ENCODE measurements at places on chromosomes 2 and 18. TPM values are rescaled to one million over a fixed set of nuclear protein-coding genes. Genes with fewer than 3 reads are reported as not detected.

GRCh38 chr18:76384861-76385680 lies 110.0 kb downstream of the ZNF516 start:
- DNase-seq = no peak

GRCh38 chr2:1563084-1563857 lies 150.0 kb downstream of the TPO start:
- no peak for DNase-seq

DNA sequence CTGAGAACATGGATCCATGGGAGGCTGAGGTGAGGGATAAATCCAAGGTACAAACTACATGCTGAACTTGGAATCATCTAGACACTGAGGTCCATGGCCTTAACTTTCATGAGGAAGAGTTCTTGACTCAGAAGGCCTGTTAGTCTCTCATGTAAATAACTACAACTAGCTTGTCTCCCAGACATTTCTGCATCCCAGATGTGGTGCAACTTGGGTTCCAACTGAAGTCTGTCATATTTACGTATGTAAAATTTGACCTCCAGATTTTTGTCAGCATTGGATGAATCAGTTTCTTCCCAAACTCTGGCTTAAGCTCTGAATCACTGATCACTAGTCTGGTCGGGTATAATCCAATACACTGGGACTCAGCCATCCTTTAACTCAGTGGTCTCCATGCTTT lies 306.9 kb downstream of the PDE11A start:
- no peak for DNase-seq

Gene UPP2
- not detected for total RNA-seq

Gene CCT7
- total RNA-seq = 120 TPM

Gene ZNF396
- 3.7 TPM for total RNA-seq

- no peak for DNase-seq
Measured at GRCh38 chr2:201901786-201902185, 95.4 kb downstream of the CDK15 start.

Measured in left colon (tissue), 2 donors.